ENCODE measurements at places on chromosomes 16 and 17.

- DNase-seq: no peak
Measured at GRCh38 chr17:78958641-78959127, 21.0 kb downstream of the LGALS3BP start.

DNA sequence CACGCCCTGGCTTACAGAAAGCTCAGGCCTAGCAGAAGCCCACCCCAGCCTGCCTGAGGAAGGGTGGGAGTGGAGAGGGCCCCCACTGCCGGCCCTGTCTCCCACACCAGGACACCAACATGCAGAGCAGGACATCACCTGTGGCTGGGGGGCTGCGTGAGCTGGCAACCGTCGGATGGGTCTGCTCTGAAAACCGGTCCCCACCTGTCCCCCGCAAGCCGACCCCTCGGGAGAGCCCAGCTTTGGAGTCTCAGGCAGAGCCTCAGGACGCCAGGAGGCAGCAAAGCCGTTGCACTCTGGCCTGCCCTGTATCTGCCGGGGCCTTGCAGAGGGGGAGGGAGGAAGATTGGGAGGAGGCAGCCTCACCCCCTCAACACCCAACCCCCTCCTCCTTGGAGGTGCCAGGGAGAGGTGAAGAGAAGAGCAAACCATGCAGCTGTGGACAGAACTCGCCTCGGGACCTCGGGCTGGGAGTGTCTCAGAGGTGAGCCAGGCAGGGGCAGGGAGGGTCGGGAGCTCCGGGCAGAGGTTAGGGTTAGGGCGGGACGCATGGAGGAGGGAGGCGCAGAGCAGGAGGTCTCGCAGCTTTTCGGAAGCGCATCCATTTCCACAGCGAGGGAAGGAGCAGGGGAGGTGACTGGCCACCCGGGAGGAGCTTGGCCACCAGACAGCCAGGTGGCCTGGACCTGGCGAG, 30.4 kb upstream of the ZC3H18 start:
- no peak for DNase-seq

- peak; percentile 82 for DNase-seq
Measured at GRCh38 chr16:31451681-31452351, 7.5 kb upstream of the ARMC5 start.

DNA sequence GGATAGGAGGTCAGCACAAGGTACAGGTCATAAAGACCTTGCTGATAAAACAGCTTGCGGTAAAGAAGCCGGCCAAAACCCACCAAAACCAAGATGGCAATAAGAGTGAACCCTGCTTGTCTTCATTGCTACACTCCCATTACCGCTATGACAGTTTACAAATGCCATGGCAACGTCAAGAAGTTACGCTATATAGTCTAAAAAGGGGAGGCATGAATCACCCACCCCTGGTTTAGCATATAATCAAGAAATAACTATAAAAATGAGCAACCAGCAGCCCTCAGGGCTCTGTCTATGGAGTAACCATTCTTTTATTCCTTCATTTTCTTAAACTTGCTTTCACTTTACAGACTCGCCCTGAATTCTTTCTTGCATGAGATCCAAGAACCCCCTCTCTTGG, 1.0 kb upstream of the HSBP1 start:
- DNase-seq: no peak

DNA sequence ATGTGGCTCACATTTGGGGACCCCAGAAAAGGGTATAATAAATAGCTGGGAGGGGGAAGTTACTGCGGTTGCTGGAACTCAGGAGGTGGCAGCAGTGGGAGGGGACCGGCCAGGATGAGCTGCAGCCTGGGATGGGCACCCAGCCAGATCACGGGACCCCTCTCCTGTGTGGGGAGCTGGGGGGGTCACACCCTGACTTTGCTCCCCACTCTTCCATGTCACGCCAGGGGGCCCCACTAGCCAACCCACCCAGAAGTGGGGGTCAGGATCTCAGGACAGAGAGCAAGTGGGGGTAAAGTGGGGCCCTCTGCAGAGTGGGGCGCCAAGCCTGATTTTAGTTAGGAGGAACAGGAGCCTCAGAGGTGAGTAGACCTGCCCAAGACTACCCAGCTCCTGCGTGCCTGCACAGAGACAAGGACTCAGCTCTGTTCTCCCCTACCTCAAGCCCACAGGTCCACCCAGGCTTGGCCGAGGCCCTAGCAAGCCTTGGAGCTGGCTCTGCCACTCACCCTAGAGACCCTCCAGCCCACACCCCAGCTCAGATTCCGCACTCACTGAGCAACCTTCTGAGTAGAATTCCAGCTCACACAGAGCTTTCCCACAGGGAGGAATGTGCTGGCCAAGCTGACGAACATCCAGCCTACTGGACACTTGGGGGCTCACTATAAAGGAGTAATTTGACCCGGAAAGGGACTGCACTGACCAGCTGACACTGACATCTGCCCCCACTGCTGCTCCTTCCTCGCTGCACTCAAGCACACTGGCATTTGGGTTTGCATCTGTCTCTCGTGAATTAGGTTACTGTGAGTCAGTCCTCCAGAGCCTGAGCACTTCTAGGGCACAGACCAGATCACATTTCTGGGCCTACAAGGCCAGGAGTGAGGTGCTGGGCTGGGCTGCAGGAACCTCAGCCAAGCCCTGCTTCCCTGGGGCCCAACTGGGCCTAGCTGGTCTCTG, 310.1 kb downstream of the C16orf95 start:
- no peak for DNase-seq

DNA sequence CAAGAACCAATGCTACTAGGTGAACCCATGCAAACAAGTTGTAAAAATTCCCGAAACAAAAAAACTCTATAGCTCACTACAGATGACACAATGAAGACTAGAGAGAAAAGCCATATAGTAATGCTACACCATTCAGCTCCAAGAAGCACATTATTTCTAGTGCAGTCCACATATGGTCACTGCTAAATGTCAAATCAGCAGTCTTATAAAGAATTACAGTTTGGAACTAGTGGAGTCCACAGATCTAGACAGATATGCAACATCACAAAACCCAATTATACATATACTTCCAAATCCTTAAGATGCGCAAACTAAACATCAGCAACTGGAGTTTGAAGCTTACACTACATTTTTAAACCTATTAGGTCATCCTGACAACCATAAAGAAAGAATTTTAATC, 33.5 kb downstream of the GPATCH8 start:
- DNase-seq: no peak

- no peak for DNase-seq
Measured at GRCh38 chr16:27156579-27156978, 46.7 kb upstream of the KDM8 start.

- peak; percentile 63 for DNase-seq
Measured at GRCh38 chr16:17350207-17350606, 120.6 kb downstream of the XYLT1 start.

DNA sequence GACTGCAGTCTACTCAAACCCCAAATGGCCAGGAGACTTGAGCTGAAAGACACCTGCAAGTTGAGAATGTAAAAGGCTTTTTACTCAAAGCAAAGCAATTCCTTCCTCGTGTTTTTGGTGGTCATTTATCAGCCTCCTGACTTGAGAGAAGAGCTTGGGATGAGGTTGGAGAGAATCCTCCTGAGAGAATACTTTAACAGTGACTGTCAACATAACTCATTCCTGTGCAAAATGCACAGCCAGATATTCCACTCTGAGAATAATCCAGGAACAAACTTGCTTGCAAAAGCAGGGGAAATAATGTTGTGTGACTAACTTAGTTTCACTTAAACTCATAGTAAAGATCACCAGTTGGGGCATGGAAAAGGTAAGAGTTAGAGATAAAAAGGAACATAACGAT, 53.4 kb downstream of the SNTB2 start:
- peak; percentile 52 for DNase-seq

GRCh38 chr16:53509906-53510703, 7.1 kb upstream of the AKTIP start:
- peak; percentile 79 for DNase-seq

DNA sequence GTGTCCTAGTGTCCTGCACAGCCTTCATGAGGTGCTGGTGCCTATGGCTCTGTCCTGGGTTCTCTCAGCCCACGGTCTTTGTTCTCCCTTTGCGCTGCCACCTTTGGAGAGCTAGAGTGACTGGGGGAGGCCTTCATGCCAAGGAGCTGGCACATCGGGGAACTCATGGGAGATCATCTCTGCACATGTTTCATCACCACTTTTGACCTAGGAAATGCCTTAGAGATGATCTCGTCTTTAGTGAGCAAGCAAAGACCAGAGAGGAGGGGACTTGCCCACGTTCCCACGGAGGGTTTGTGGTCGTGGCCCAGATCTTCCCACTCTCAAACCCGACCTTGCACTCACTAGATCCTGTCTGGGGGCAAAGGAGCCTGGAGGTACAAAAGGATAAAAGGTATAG, 23.5 kb downstream of the TBX4 start:
- peak; percentile 27 for DNase-seq

DNA sequence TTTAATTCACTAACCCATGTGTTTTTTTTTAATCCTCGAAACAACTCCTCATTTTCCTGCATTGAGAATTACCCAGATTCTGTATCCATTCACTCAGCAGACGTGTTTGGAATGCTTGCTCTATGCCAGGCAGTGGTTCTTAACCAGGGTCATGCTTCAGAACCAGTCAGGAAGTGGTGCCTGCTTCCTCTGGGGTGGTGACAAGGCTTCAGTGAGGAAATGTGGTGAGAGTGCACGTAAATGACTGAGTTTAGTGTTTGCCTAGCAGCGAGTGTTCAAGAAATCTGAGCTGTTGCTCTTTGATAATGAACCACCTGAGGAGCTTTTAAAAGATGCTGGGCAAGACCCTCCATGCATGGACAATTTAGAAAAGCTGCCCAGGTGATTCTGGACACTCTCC, 9.9 kb downstream of the ZFP90 start:
- DNase-seq: no peak

DNA sequence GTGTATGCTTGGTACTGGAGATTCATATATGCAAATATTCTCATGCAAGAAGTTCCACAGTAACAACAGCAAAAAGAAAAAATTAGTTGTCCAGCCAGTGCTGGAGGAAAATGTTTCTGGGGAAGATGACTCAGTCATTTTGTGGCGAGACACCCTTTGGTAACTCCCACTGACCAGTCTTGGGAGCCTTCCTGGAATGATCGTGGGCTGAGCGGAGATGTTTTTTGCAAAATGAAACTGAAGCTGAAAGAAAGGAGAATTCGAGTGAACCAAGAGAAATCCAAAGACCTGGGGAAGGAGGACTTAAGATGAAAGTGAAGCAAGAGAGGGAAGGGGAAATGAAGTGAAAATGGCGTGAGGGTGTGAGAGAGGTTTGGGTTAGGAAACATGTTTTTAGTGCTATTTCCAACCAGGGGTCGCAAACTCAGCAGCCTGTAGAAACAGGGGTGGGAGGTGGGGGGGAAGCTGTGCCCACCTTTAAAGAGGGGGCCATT, 5.2 kb downstream of the ITPRIPL2 start:
- DNase-seq: peak; percentile 89

DNA sequence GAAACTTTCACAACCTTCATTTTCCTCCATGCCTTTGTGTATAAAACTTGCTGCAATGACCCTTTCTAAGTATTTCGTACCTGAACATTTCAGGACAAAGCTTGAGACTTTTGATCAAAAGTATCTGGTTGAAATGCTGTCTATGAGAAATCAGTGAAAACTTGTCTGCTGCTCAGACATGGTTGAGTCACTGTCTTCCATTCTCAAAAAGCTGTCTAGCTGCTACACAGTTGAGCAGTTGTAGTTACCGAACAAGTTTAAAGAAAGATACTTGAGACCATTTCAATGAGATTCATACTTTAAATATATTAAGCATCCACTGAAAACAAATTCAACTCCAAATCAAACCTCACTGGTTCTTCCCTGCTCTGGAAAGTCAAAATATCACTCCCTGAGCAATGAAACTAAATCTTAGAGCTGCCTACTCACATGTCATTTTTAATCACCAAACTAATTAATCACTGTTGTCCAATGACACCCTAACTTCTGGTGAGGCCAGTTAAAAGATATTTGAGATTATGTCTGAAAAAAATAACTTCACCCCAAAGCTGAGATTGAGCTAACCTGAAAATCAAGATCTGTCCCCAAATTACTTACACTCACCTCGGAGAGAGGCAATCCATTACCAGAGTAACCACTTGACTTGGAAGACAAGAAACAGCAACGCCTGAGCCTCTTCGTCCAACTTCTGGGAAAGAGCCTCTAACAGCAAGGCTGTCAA, 488 bp downstream of the TMEM100 start:
- DNase-seq: no peak

- peak; percentile 20 for DNase-seq
Measured at GRCh38 chr16:29898804-29899515, 390 bp downstream of the SEZ6L2 start.

GRCh38 chr17:1746975-1747543, 4.4 kb downstream of the SERPINF2 start:
- no peak for DNase-seq

- no peak for DNase-seq
Measured at GRCh38 chr17:34725725-34726124, 146.3 kb downstream of the TMEM132E start.

DNA sequence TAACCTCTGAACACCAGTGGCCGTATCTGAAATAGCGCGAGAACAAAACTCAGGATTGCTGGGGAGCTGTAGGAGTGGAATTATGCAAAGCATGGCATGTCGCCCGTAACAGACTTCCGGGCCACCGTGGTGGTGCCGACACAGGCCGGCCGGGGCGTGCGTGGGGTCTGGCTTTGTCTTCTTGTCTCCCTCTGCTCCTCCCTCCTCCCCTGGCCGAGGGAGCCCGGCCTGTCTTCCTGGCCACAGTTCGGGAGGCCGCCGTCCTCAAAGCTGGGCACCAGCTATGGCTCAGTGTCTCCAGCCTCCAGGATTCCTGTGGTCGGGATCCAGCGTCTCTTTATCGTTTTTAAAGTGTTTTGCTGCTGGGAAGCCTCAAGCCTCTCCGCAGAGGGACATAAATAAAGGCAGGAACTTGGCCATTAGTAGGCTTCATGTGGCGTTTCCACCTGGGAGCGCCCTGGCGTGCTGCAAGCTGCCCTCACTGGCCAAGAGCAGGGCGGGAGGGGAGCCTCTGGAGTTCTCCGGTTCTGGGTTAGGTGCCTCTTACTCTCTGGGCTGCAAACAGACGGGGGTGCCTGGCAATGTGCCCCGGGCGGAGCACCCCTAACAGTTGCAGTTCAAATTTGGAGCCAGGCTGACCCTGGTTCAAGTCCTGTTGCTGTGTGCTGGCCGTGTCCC, 22.0 kb upstream of the NPTX1 start:
- peak; percentile 81 for DNase-seq

GRCh38 chr16:680967-681745, 946 bp downstream of the STUB1 start:
- peak; percentile 14 for DNase-seq

DNA sequence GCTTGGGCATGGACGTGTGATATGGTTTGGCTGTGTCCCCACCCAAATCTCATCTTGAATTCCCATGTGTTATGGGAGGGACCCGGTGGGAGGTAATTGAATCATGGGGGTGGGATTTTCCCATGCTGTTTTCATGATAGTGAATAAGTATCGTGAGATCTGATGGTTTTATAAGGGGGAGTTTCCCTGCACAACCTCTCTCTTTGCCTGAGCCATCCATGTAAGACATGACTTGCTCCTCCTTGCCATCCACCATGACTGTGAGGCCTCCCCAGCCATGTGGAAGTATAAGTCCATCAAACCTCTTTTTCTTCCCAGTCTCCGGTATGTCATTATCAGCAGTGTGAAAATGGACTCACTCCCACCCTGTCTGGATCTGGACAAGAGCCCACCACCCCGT, 393.4 kb downstream of the SEC14L1 start:
- no peak for DNase-seq

- DNase-seq: no peak
Measured at GRCh38 chr16:1665829-1666228, 12.2 kb upstream of the JPT2 start.

- DNase-seq: no peak
Measured at GRCh38 chr17:79273660-79274059, 199.0 kb downstream of the ENGASE start.

All from fibroblast of skin of scalp (primary cell).